ENCODE measurements at places on chromosomes 4 and X. TPM values are rescaled to one million over a fixed set of nuclear protein-coding genes. Genes with fewer than 3 reads are reported as not detected.

DNA sequence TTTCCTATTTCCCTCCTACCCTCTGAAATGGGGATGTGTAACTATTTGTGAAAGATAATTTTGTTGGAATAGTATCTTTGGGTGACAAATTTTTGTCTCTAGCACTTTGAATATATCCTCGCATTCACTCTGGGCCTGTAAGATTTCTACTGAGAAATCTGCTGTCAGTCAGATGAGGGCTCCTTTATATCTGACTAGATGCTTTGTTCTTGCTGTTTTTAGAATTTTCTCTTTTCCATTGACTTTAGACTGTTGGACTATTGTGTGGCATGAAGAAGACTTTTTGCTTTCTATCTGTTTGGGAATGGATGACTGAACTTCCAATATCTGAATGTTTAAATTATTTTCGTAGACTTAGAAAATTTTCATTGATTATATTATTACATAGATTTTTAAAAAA, 54.2 kb upstream of the GRID2 start:
- DNase-seq: no peak

- no peak for DNase-seq
Observed at GRCh38 chrX:130719413-130719812, 183.6 kb downstream of the ENOX2 start.

GRCh38 chr4:150570862-150571261, 11.1 kb upstream of the MAB21L2 start:
- no peak for DNase-seq

DNA sequence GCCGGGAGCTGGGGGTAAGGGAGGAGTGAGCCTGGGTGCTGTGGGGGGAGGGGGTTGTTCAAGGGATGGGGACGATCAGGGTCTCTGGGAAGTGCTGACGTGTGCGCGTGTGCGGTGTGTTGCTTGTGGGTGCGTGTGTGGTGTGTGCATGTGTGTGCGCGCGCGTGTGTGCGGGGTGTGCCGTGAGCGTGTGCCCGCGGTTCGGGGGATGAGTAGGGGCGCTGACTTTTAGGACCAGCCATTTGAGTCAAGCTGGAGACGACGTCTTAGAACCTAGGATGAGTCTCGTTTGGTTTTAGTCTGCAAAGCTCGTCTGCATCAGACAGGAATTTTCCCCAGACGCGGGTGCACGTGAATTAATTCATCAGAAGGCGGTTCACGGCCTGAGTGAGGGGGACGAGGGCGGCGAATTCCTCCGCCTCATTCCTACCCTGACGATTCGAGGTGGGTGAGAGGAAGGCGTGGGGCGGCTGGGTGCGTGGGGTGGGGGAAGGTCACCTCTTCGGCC, 950 bp upstream of the TMEM271 start:
- DNase-seq: no peak

DNA sequence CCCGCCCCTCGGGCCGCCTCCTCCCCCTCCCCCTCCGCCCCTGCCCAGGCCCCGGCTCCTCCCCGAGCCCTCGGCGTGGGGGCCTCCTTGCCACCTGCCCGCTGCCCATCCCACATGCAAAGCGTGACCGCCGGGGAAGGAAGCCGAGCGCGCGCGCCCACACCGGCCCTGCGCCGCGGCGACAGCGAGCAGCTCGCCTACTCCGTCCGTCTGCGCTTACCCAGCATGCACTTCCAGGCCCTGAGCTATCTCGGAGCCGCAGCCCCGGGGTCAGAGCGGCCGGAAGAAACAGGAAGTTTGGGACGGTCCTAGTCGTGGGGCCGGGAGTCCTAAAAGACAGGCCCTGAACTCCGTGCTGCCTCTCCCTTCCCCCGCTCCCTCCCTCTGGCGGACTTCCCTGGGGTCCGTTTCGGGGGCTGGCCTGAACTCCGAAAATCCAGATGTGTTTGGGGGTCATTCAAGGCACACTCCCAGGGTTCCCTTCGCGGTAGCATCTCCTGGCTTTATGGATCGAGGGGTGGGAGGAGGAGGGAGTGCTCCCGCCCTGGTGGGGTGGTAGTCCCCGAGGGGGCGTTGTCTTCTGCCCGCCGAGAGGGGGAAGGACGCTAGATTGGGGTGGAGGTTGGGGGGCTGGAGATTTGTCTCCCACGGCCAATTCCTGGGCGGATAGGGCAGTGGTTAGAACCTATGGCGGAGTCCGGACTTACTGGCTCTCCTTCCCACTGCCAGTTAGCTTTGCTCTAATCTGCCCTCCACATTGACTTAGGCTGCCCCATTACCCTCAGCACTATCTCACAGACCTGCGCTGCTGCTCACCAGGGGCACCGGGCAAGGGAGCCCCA, 25.0 kb upstream of the BCORL1 start:
- DNase-seq: no peak

Gene PRAF2
- 17.5 TPM for total RNA-seq

Gene KANTR
- total RNA-seq: 18.6 TPM

Gene AMOT
- total RNA-seq: 3.9 TPM

Measured in T-cell (primary cell).